ENCODE measurements at places on chromosomes 4 and X.

DNA sequence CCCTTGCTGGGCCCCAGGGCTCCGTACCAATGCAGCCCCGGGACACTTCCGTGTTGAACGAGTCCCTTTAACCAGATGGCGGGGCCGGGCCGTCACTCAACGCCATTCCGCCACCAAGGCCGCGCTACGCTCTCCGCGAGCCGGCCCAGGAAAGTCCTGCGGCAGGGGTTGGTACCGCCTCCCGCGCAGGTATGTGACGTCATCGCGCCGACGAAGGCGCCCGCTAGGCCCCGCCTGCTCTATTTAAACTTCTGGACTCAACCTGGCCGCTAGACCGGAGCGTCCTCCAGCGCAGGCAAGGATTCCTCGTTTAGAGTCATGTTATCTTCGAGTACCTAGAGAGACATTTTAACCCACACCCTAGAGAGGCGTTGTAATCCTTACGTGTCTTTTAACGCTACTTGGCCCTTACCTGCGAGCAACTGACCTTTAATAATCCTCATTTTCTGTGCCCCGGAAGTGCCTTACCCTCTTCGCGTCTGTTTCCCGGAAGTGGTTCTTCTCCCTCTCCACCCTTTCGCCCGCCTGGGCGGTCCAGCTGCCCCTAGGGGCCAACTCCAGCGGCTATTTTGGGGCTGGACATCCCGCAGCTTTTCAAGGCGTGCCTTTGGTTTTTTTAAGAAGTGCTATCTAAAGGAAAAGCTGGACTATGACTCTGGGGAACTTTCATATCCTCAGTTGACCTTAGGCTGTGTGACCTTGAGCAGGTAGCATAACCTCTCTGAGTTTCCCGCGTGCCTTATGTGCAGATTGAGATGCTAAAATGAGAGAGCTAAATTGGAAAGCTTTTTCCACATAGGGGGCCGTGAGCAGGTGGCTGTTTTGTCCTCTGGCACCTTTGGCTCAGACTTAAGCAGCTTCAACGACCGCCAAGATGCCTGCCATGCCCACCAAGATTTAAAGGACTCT lies at the start of gene PNPLA4:
PNPLA4 (minus strand) TSS at position 155 of the 909 bp plus-strand sequence. CDS start 1,294 bp downstream, outside the sequence.
- peak; percentile 71 for DNase-seq

GRCh38 chrX:41923978-41924683 lies 777 bp upstream of the CASK start:
- DNase-seq = peak; percentile 13

GRCh38 chrX:69093960-69094871 lies 71.0 kb downstream of the PJA1 start:
- DNase-seq = peak; percentile 75

GRCh38 chrX:46707274-46707965 lies 51.5 kb downstream of the SLC9A7 start:
- DNase-seq = no peak

DNA sequence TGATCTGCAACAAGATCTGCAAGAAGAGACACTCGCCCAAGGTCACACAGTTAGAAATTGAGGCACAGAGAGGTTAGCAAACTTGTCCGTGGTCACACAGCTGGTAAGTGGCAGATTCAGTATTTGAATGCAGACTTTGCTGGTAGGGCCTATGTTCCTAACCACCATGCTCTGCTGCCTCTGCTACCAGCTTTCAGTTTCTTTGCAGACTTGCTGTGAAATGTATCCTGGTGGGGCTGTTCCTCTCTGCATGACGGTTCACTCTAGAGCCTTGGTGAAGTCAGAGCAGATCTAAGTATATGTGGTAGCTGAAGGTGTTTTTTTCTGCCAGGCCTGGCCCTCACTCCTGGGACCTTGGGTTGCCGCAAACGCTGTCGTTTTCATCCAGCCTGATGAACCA lies 87.1 kb downstream of the BEND2 start:
- no peak for DNase-seq

GRCh38 chr4:109560687-109561461 lies 828 bp downstream of the MCUB start:
- DNase-seq = peak; percentile 42

DNA sequence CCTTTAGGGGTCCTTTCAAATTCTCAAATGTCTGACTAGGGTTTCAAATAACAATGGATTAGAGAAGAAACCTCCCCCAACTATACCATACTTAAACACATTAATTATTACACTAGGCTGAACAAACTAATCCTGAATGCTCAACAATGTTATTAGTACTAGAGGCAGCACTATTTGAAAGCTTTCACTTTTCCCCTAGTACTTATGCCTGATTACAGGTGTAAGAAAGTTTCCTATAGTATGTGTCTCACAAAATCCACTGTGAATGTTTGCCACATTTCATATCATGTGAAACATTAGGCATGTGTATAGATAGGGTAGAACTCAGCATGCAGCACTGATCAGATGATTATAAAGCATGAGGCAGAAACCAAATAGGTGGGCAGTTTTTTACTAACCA lies 336.2 kb downstream of the ZNF674 start:
- DNase-seq = no peak

GRCh38 chr4:8195431-8195830 lies 3.7 kb upstream of the SH3TC1 start:
- DNase-seq = no peak

DNA sequence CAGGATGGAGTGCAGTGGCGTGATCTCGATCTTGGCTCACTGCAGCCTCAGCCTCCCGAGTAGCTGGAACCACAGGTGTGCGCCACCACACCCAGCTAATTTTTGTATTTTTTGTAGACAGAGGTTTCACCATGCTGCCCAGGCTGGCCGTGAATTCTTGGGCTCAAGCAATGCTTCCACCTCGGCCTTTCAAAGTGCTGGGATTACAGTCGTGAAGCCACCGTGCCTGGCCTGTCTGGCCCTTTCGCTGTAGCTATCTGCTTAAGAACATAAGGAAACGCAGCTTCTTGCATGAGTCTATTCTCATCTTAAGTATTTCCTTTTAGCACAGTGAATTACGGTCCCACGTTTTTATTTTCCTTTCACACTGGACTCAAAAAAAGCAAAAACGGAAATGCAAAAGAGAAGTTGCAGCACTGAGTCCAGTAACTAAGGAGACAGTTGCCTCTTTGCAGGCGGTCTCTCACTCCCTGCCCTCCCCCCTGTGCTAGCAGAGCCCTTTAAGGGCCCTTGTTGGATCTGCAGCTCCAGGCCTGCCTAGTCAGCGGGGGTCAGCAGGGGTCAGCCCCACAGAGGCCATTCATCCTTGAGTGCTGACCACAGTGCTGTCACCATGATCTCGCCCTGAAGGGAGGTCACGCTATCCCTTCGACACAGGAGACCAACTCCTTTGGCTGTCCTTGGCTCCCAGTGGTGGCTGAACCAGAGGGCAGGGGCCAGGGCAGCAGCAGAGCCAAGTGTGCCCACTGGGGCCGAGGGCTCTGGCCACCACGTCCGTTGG lies 21.8 kb upstream of the TBC1D14 start:
- no peak for DNase-seq

DNA sequence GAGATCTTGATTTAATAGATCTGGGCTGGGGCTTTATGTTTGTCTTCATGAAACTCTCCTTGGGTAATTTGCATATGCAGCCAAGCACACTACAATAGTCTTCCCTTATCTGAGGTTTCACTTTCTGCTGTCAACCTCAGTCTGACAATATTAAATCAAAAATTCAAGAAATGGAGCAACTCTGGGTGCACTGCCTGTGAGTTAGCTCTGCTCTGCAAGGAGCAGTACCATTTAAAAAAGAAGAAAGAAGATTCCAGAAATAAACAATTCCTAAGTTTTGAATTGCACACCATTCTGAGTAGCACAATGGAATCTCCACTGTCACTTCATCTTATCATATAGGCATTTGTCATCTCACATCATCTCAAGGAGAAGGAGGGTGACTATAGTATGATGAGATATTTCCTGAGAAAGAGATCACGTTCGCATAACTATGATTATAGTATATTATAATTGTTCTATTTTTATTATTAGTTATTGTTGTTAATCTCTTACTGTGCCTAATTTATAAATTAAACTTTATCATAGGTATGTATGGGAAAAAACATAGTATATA lies 9.4 kb downstream of the FNIP2 start:
- DNase-seq = no peak

GRCh38 chr4:1713003-1713851 lies 1.1 kb upstream of the SLBP start:
- DNase-seq = peak; percentile 60

DNA sequence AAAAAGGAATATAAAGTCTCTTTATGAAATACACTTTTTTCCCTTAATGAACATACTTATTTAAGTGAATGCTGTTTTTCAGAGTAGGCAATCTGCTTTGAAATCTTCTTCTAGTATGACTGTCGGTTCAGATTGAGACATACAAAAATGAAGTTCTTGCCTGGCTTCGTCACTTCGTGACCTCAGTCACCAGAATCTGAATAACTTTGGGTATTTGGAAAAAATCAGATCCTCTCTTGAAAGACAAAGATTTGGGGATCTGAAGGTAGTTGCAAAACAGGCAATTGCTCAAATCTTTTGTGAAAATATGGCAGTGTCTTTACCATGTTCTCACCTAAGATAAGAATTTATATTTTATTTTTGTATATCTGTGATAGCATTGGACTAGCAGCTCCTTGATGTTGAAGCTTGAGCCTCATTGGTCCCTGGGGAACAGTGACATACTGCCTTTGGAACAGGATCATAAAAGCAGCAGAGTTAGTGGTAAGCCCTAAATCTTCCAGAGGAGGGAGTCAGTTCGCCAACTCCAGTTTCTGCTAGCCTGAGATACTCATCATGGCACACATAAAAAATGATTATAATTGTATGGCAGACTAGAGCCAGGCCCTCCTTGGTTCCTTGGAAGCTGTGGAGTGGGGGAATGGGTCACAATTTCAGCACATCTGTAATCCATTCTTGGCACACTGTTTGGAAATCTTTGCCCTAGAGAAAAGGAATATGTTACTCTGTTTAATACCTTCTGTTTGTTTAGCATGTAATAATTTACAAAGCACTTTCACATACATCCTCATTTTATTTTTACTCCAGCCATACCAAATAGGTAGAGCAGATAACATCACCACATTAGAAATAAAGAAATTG lies 5.0 kb downstream of the ARFIP1 start:
- peak; percentile 29 for DNase-seq

DNA sequence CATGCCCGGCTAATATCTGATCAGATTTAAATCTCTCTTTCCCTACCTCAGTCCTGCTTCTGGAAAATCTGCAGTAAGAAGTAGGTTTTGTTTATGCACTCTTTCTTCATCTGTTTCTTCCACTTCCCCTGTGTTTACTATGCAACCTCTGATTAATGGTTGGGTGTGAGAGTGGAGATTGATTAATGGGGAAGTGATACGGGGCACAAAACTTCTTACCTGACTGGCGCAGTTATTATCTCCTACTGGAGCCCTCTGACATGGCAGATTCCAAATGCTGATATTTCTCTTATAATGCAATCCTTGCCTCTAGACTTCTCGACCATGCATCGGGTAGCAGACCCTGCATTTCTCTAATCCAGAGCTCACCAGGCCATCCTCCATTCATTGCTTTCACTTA lies 60.2 kb upstream of the HPGD start:
- no peak for DNase-seq

- DNase-seq = peak; percentile 13
These were observed 43.3 kb upstream of the PDGFC start for GRCh38 chr4:157014621-157015591.

- no peak for DNase-seq
These were observed 18.4 kb upstream of the XK start for GRCh38 chrX:37667141-37667540.

DNA sequence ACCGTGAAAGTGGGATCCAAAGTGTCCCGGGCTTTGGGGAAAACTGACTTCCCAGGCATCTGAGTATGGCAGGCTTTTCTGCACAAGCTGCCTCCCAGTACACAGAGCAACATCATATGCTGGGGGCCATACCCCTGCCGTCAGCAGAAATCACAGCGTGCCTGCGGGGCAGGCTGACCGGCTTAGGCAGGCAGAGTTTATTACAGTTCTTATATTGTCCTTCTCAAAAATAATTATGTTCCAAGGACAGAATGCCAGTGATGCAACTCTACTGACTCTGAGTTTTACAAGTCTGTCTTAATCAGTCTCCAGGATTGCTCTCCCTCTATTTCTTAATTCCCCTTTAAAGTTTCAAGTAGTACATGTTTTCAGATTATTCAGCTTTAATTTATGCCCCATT lies 37.0 kb downstream of the IL21 start:
- no peak for DNase-seq

- DNase-seq = no peak
These were observed 37.6 kb upstream of the GLRA2 start for GRCh38 chrX:14491689-14492088.

DNA sequence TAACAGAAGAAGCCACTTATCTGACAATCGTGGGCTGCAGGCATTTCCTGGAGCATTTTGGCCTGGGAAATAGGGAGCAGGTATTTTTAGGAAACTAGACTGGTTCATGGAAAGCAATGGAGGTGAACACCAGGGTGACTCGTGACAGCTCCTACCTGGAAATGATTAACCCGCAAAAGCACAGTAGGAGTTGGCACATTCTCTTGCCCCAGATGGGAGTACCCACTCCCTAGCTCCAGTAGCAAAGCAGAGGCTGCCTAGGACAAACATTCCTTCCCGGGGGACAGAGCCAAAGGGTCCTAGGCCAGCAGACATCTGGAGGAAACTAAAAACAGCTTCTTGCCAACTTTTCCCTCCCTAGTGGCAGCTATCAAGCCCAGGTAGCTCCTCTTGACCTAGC lies 29.0 kb downstream of the RTL5 start:
- no peak for DNase-seq

GRCh38 chrX:107451731-107452130 lies 2.3 kb downstream of the FRMPD3 start:
- peak; percentile 53 for DNase-seq

DNA sequence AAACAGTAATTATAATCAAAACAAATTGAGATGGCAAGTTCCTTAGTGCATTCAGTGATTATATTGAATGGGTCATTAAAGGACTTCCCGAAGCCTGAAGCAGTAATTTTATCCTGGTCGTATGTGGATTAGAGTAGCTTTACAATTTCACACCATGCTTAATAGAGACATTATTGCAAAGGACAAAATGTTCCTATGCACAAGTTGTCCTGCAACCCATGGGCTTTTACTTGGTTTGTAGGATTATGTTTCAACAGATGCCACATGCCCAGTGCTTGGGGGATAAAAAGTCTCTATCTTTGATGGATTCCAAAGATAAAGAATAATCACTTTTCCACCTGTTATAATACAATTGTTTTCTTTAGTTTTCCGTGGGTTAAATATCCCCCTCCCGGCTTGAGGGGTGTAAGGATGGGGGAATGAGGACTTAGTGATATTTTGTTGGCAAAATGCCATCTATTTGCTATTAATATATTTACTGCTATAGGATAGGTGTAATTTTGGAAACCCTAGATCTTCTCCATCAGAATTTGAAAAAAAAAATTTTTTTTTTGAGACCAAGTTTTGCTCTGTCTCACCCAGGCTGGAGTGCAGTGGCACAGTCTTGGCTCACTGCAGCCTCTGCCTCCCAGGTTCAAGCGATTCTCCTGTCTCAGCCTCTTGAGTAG lies 156.5 kb upstream of the ETNPPL start:
- no peak for DNase-seq

- DNase-seq = peak; percentile 36
These were observed 155.6 kb upstream of the PACRGL start for GRCh38 chr4:20544645-20545044.
